Right ventricle myocardium inferior (tissue), 1 donor: ENCODE measurements at places on chromosomes 5 and 9.

GRCh38 chr9:93024986-93025630 lies 33.4 kb upstream of the SUSD3 start:
- DNase-seq, result no peak

DNA sequence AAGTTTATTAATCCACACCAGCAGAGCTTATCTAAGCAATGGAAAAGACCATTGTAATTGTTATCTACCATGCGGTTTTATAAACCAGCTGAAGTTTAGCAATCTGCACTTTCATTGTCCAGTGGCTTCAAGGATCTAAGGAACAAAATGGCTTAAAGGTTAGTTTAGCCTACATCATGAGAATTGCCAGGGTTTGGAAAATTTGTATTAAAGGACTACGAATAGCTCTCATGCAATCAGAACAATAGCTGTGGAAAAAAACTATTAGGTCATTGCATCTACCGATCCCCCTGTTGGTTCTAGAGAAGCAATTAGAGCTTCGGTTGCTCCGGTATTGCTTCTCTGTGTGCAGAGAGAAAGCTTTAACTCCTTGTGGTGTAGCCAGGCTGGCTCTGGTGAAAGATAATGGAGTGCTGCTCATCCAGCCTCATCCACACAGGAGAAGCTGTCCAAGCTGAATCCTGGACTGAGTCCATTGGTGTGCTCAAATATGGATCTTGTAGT lies 86.3 kb upstream of the SLC12A2 start:
- DNase-seq, result no peak

DNA sequence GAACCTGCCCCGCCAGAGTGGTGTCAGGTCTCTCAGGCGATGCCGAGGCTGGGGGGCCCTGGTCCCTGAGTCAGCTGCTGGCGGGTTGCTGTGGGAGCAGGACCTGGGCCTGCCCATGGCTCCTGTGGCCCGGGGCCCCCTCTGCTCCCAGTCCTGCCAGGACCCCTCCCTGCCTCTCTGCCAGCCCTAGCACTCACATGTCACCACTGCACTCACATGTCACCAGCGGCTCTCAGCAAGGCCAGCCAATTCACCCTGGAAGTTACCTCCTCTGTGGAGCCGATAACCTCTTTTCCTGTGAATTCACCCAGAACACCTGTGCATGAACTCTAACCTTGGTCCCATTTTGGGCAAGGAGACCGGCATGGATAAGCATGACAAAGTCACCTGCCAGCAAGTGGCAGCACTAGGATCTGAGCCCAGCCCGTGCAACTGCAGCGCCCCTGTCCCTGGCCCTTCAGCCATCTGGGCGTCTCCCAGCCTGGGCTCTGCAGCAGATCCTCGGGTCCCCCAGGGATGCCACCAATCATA lies 170.2 kb downstream of the GAPVD1 start:
- no peak for DNase-seq

DNA sequence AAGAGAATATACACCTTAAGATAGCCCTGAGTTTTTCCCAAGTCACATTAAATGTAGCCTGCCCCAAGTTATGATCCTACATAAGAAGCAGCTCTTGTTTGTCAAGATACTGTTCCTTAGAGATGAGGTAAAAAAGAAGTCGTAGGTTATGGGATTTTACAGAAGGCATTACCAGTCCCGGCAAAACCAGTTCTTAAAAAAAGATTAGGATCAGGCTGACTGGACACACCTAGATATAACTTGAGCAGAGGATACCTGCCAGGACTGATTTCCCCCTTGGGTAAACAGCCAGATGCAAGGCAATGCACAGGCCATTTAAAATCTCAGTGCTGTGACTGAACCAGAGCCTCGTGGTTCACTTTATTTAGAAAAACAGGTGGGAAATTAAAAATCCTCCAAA lies 14.1 kb upstream of the SEMA5A start:
- no peak for DNase-seq

DNA sequence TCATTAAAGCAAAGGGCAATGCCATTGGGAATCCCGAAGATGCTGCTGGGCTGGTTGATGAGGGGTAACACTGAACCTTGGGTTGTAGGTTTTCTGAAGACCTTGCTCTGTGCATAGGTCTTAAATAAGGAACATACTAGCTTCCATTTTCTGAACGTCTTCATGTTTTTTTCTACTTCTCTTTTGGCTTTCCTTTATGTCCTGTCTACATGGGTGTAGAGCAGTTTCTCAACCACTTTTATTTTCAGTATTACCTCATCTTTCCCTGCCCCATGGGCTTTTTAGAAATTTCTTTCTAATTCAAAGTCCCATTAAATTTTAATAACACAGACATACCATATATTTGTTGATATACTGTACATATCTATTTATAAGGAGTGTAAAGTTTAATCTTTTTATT lies at the start of gene IFNA14:
Gene IFNA14 (minus strand): TSS at position 95 of the 400 bp plus-strand sequence. CDS start 70 bp downstream, at position 25.
- DNase-seq, result no peak

DNA sequence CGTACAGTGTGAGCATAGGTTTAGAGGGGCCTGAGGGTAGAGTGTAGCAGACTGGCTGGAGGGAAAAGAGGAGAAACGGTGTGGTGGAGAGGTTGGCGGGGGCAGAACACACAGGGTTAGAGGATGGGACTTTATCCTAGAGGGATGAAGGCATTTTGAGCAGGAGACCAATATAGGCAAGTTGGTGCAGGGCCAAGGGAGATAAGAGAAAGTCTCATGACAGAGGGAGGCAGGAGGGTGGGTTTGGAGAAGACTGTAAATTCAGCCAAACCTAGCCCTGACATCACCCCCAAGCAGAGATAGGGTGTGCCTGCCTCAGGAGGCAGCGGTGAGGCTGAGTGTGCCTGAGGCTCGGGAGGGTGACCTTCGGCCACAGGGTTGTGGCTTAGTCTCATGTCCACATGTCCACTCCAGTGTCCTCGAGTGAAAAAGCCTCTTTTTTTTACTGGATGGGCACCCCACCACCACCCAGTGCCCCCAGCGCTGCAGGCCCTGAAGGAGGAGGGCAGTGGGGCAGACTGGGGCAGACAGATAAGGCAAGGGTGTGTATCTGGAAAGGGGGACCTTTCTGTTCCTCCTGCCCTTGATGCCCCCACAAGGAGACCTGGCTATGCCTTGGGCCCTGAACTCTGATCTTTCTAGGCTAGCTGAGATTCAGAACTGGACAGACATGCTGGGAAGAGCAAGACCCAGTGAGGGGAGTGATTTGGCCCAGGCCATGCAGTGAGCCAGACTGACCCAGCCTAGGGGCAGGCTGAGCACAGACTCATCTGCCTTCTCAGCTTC lies 108.7 kb downstream of the RGS3 start:
- no peak for DNase-seq

- no peak for DNase-seq
Observed at GRCh38 chr5:69502367-69502766, 9.8 kb downstream of the OCLN start.

GRCh38 chr9:135388530-135388929 lies 91.1 kb upstream of the PPP1R26 start:
- no peak for DNase-seq

DNA sequence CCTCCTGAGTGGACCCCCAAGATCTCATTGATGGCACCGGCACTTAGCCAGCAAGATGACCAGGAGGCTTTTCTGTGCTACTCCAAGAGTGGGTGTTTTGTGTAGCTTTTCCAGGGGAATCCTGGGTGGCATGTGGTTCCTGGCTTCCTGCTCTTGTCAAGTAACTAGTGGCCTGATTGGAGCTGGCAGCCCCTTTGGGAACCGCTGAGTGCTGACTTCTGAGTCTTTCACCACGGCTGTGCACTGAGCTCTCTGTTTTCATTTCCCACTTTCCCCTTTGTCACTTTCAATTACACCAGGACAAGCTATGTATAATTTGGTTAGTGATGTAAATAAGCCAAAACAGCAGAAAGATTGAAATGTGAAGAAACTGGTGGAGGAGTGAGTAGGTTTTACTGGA lies 255.4 kb downstream of the GOLPH3 start:
- no peak for DNase-seq

GRCh38 chr5:17118631-17119030 lies 98.8 kb upstream of the BASP1 start:
- peak; percentile 81 for DNase-seq

DNA sequence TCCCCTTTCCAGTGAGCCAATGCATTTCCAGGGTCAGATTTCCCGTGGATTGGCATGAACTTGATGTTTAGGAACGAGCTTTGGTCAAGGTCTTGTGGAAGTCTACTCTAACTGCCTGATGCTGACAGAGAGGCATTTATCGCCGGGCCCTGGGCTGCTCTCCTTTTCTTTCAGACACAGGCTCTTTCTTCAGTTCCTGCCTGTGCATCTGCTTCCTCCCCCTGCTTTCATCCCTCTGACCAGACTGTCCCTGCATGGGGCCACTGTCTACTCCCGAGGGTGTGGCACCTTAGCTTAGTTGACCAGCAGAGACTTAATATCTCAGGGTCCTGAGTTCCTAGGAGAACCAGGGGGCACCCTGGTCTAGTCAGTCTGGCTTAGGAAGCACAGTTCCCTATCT lies 41.2 kb downstream of the RALGPS1 start:
- no peak for DNase-seq

- no peak for DNase-seq
Observed at GRCh38 chr9:8760000-8760767, 960.6 kb upstream of the DMAC1 start.

- DNase-seq, result no peak
Observed at GRCh38 chr9:77933019-77933418, 98.6 kb downstream of the GNAQ start.
